Activated CD4-positive, CD25-positive, alpha-beta regulatory T cell treated with anti-CD3 and anti-CD28 coated beads, Interleukin-2, amount 50 U/mL, for 24 hours (primary cell): ENCODE measurements at places on chromosomes 12 and 14.

DNA sequence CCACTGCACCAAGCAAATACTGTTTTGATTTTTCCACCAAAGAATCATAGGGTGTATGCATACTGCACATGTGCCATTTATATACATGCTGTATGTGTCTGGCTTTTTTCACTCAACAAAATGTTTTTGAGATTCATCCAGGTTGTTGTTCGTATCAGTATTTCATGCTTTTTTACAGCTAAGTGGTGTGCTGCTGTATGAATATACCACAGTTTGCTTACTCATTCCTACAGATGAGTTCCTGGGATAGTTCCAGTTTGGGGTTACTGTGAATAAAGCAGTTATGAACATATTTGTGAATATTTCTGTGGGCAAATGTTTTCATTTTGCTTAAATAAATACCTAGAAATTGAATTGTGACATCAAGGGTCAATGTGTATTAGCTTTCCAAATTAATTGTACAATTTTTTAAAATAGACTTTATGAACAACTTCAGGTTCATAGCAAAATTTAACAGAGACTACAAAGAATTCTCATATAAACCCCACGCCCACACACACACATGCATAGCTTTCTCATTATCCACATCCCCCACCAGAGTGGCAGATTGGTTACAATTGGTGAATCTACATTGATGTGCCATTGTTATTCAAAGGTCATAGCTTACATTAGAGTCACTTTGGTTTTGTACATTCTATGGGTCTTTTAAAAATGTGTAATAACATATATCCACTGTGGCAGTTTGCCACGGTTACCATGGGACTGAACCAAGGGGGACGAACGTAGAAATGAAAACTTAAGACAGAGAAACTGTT is 6.9 kb upstream of the KRT6A start:
- no peak for ATAC-seq

DNA sequence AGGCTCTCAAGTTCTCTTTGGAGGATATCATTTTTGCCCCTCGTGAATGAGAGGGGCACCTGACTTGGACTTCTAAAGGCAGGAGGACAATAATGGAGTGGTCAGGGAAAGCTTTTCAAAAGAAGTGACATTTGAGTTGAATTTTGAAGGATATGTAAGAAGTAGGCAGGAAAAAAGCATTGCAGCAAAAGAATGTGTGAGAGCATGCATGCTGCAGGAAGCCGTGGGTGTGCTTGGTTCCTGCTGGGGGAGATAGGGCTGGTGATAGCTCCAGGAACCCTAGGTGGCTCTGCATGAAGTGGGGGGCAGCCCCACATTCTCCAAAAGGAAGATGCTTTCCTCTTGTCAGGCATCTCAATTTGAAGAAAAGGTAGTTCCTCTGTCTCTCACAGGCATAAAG is 23.1 kb downstream of the ACVR1B start:
- no peak for ATAC-seq

DNA sequence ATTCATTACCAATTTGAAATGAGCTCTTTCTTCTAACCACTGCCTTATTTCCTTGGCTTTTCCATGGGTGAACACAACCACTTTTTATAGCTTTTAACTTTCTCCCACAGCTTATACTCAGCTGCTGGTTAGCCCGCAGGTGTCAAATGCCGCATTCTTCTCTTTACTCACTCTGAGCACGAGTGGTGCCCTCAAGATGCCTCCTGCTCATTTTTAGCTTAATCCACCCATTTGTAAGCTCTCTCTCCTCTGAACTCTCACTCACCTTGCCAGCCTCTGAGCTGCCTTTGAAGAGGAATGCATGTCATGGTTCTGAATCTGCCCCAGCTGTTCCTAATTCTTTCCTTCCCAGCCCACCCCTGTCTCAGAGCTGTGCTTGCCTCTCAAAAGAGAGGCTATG is 449.4 kb upstream of the PRICKLE1 start:
- no peak for ATAC-seq

- ATAC-seq: no peak
These were observed 883 bp upstream of the CDCA4 start for GRCh38 chr14:105021656-105022275.

DNA sequence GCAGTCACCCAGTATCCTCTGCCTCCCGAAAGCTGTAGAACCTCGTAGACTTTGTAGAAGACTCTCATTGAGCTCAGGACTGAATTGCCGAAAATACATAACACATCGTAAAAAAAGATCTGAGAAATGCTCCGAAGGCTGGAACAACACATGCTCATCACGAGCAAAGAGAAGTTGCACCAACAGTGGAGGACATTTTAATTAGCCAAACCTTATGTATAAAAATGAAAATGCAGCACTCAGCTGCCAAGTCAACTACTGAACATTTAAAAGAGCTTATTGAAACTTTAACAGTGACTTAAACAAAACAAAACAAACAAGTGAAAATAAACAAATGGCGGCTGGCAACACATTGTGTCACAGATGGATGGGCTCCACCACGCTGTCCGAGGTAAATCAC is 519.9 kb downstream of the TMEM132D start:
- no peak for ATAC-seq

GRCh38 chr12:57131896-57132744 is 3.8 kb downstream of the LRP1 start:
- no peak for ATAC-seq

GRCh38 chr14:81474685-81475324 is 58.8 kb downstream of the SEL1L start:
- ATAC-seq: no peak

- peak; percentile 35 for ATAC-seq
These were observed 10.7 kb downstream of the TTC5 start for GRCh38 chr14:20295067-20295466.

DNA sequence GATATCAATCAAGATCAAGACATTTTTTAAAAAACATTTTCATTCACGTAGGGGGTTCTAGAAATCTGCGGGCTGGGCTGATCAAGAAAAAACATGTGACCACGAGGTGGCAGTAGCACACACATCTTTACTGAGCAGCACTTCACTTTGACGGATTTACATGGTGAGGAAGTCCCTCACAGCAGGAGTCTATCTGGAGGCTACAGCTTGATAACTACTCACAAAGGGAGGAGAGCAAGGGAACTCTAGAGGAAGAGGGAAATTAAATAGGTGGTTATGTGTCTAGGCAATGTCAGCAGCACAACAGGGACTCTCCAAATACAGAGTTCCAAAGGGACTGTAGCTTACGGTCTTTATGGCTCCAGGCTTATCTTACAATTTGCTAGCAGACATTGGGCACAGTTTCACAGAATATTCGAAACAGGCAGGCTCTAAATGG is 248.1 kb downstream of the DPY19L2 start:
- no peak for ATAC-seq

GRCh38 chr14:52974406-52974805 is 23.6 kb upstream of the FERMT2 start:
- no peak for ATAC-seq

DNA sequence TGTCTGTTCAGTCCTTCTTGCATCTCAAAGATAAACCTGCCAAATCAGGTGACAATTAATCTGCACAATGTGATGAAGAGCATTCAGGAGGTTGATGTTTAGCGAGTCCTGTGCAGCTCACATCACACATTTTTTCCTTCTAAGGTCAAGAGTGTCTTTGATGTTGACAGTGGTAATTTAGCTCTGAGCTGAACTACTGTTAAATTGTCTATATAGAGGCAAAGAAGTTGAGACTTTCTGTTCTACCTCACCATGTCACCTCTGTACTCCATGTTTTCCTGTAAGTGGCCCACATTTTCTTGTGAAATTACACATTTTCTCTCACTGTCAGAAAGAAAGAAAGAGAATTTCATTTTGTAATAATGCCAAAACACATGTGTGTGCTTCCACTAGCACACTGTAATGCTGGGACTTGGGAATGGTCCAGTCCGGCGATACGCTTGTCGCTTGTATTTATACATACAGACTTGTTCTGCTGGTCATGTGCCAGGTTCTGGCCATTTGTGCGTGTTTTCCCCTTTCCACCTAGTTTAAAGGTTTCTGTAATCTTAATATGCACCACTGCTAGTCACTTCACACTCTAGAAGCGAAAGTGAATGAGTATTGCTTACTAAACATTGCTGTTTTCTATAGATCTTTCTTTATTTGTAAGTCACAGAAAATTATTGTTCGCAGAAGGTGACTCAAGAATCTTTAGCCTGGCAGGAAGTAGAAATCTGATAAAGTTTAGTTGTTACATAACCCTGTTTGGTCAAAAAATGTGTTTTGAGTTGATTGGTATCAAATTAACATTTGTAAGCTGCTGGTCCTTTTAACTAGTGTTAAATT is 328.9 kb downstream of the TMTC2 start:
- ATAC-seq: no peak

DNA sequence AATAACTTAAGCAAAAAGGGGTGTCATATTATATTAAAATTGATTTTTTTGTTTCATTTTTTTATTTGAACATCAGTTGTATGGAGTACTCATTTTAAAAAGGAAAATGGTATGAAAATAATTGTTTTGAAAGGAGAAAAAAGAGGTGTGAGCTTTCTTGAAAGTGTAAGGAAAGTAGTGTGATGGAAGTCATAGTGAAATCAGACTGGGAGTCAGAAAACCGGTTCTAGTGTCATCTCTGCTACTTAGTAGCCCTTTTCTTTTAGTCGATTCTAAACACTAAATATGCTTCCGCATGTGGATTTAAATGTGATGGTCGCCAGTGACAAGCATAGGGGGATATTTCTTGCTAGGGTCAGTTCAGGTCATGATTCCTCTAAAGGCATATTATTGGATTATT is 1.8 kb upstream of the DYRK2 start:
- no peak for ATAC-seq

DNA sequence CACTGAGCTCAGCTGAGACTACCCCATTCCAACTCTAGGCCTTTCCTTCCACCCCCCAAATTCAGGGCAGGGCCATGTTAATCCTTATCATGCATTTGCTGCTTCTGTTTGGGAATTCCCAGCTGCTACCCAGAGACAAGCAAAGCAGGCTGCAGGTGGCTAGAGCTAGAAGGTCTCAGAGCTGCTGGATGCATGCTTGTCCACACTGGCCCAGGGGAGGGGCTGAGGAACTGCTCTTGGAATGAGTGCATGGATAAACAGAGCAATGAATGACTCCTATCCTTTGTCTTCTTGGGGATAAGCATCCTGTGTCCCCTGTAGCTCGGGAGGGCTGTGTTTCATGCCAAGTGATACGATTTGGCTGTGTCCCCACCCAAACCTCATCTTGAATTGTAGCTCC is 136.8 kb upstream of the NOS1 start:
- ATAC-seq: no peak

DNA sequence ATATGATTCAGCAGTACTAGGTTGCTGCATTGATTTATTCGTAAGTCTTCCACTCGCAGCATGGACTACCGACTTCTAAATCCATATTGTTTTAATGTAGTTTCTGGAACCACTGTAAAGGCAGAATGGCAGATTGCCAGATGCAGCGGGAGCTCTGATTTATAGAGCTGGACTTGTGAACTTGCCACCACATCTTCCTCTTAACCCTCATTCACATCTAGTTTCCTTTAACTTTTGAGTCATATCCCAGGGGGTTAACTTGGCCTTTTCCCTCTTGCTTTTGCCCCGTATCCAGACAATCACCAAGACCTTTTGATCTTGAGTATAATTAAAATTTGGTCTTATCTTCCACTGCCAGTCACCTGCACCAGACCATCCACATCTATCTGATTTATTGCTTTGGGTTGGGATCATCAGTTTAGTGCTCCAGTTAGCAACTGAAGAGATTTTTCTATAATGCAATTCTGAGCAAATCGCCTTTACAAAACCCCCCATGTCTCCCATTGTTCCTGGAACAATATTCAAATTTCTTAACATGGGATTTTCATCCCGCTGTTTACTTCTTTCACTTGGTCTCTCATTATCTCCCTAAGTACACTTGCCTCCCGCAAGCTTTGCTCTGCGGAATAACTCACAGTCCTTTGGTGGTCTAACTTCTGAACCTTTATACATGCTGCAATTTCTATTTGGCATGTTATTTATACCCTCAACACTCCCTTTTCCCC is 130.5 kb downstream of the ACSS3 start:
- no peak for ATAC-seq

- no peak for ATAC-seq
These were observed 6.5 kb upstream of the KRT6C start for GRCh38 chr12:52480073-52480472.

- ATAC-seq: no peak
These were observed 5.8 kb downstream of the SLC38A2 start for GRCh38 chr12:46366771-46367170.

GRCh38 chr12:130151846-130152245 is 10.4 kb upstream of the FZD10 start:
- ATAC-seq: no peak

GRCh38 chr14:70422538-70422937 is 5.6 kb upstream of the SYNJ2BP start:
- no peak for ATAC-seq

GRCh38 chr12:107847430-107847829 is 72.9 kb downstream of the ASCL4 start:
- no peak for ATAC-seq

DNA sequence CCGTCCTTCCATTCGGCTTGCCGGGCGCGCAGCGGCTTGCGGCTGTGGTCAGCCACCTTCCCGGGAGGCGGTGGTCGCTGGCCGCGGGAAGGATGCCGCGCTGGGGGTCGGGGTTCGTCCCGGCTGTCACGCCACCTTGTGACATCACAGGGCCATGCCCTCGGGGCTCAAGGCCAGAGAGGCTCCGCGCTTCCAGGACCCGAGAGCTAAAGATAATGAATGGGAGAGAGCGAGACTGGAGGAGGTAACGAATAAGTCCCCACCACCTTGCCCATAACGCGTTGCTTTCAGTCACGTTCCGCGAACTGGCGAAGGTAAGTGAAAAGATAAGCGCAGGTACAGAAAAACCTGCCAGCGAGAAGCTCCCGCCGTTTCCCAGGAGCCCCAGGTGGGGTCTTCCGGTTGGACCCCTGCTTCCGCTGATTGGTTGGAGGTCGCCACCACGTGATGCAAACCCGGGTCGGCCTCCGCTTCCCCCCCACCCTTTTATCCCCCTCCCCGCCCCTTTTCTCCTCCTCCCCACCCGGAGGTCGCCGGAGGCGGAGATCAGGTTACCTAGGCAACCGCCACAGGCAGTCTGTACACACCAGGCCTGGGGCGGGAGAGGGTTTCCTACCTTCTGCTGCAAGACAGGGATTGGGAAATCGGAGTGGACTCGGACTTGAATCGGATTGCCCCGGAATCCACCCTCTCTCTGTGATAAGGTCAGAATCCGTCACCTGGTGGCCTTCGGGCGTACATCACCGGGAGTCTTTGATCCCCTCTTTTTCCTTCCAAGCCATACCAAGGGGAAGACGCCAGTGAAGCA is at the start of gene LRRC9:
LRRC9 (plus strand) TSS at position 575 of the 808 bp plus-strand sequence.
- ATAC-seq: no peak

DNA sequence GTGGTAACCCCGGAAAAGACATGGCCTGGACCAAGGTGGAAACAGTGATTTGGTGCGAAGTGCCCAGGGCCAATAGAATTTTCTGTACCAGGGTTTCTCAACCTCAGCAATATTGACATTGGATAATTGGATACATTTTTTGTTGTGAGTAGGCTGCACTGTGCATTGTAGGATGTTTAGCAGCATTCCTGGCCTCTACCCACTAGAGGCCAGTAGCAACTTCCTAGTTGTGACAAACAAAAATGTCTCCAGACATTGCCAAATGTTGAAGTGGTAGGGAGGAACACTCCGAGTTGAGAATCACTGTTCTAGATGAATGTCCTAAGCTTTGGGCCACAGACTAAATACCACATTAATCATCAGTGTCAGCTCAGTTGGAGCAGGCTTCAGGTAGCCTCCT is 6.2 kb upstream of the CGRRF1 start:
- ATAC-seq: no peak
